ENCODE measurements at places on chromosomes 1 and 21.

DNA sequence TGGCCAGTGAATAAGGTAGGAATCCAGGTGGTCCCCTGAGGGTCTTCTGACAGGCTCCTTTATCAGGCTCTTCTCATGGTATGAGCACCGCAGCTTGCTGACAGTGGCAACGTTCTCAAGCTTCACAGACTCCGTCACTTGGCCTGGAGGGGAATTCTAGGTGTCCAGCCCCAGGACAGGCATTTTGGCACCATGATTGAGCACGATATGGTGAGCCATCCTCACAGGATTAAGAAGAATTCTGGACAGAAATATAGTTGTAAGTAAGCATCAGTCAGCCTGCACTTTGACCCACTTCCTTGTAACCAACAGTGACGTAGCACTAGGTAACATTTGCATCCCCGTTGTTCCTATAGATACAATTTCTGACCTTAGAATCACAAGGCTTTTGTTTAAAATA lies 30.5 kb upstream of the KIF26B start:
- no peak for DNase-seq

DNA sequence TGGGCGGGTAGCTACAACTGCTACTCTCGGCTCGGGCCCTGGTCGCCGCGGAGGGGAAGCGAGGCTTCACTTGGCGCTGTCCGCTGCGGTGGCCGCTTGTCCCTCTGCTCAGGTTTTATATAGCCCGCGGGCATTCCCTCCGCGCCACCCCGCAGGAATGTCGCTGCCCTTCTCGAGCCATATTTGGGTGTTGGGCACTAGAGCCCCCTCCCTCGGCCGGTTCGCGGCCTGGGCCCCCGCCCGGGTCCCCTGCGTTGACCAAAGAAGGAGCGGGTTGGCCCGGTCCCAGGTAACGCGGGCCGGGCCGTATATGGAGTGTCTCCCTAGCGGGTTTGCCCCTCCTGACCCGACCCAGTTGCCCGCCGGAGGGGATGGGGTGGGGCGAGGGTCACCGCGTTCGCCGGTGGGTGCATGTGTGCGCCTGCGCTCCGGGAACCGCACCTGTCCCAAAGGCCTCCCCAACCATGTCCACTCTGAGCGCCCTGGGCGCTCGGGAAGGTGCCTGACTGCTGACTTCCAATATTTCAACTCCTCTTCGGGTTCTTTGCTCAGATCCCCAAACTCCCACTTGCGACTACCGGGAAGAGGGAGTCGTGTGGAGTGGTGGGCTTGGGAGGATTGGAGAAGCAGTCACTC lies at the start of gene ACTA1:
Gene ACTA1, minus strand, starts transcription at position 90 of the 636 bp plus-strand sequence. CDS start 979 bp downstream, outside the sequence.
- DNase-seq: no peak

GRCh38 chr21:38804030-38804788 lies 1.5 kb upstream of the ETS2 start:
- DNase-seq: no peak

DNA sequence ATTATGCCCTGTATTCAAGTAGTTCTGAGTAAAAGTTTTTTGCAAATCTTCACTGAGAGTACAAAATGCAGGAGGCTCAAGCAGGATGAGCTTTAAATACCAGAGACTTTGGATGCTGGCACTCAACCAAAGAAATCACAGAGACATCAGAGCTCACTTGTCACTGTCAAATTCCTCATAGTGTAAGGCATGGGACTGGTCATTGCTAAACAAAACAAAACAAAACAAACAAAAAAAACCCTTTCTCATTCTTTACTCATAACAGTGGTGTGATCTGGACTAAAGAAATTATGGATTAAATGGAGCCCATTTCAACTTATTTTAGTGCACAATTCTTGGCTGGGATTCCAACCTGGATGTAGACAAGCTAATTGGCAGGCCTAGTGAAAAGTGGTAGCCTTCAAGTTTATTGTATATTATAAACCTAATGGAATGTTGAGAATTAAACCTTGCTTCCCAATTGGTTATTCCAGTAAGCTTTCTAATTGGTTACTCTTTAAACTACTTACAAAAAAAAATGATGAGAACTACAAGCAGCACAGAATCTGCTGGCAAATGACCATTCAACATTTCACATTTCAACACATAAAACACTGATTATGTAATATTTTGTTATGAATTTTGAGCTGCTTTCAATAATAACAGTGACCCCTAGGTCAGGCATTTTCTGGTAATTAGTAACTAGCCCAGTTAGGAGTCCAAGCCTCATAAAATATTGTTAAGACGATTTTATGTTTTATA lies 30.6 kb upstream of the NEK7 start:
- no peak for DNase-seq

- DNase-seq: no peak
These were observed 175.9 kb downstream of the PRDM16 start for GRCh38 chr1:3244927-3245315.

DNA sequence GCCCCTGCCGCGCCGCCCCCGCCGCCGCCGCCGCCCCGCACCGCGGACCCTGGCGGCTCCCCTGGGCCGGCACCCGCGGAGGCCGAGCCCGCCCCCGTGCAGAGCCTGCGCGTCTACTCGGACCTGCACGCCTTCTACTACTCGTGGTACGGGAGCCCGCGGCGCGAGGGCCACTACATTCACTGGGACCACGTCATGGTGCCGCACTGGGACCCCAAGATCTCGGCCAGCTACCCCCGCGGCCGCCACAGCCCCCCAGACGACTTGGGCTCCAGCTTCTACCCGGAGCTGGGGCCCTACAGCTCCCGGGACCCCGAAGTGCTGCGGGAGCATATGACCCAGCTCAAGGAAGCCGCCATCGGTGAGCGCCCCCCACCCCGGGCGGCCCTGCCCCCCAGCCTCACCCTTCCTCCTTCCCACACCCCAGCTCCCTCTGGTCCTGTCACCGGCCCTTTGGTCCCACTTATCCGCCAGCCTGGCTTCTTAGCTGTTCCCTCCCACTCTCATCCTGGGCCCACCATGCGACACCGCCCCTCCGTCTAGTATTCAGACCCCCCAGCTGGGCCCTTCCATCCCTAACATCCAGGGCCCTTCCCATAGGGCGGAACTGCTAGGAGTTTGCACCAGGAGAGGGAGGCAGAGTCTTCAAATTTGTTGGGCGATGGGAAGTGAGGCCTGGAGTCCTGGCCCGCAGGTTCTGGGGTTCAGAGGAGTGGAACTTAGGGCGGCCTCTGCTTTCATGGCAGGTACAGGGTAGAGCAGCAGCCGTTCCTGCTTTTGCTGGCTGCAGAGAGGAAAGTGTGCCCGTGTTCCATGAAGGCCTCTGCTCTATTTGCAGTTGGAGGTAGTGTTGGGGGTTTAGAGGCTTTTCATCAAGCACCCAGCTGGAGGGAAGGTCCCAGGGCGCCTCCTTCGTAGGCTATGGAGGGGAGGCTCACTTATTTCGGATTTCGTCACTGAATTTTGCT lies 1.0 kb downstream of the MANEAL start:
- no peak for DNase-seq

DNA sequence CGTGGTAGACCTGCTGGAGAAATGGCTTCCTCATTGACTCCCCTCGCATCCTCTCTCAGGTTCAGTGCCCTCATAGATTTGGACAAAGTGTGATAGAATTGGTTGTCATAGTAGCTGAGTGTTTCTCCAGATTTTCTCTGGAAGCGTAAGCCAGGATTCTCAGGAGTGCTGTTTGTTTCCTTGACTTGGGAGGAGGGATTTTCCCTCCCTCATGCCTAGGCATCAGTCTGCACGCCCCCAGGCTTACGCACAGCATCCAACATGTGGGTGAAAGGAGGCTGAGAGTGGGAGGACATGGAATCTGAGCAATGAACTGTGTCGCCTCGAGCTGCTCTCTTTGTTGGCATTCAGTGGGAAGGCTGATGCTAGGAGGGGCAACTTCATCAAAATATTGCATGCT lies 503.5 kb downstream of the LTN1 start:
- no peak for DNase-seq

GRCh38 chr21:20272791-20273362 lies 725.3 kb upstream of the NCAM2 start:
- no peak for DNase-seq

- no peak for DNase-seq
These were observed 141.4 kb downstream of the SYF2 start for GRCh38 chr1:25090707-25091422.

DNA sequence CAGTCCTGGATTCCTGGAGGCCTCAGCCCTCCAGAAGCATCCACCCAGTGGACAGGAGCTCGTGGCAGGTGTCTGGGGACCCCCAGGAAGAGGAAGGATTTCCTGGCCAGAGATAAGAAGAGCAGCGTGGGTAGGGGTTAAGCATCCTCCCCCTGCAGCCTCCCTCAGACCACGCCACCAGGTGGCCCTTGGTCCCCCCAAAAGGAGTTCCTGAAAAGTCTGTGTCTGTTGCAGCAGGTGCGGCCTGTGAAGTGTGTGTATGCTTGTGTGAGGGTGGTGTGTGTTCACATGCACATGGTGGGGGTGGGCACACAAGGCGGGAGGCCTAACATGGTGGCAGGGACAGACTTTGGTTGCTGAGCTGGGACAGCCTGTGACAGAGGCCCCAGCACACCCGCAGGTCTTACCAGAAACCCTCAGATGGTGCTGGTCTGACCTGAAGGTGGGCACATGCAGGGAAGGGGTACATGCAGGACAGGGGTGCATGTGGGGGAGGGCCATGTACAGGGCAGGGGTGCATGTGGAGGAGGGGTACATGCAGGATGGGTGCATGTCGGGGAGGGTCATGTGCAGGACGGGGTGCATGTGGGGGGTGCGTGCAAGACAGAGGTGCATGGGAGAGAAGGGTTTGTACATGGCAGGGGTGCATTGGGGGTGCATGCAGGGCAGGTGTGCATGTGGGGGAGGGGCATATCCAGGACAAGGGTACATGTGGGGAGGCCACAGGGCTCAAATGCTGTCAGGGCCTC lies 18.2 kb upstream of the RUNX3 start:
- no peak for DNase-seq

- no peak for DNase-seq
These were observed 214.5 kb downstream of the PATJ start for GRCh38 chr1:61956784-61957183.

DNA sequence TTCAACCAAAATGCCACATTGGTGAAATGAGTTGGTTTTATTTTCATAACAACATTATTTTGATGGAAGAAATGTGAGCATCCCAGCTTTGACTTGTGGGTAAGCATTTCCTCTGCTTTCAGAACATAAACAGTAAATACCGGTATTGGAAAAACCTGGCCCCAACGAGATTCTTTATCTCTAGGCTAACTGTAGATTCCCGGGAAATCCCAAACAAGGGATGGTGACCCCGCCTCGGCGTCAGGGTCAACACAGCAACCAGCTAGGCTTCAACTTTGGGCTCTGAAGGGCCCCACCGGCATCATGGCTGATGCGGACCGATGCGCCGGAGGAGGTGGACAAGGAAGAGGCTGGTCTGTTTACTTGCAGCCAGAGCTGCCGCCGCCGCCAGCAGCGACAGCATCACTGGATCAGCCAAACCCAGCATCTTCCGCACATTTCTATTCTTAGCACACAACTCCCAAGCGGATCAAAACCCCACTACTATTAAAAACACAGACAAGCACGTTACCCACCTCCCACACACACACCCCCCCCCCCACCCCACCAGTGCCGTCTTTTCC lies 1.1 kb downstream of the AKT3 start:
- DNase-seq: peak; percentile 69

DNA sequence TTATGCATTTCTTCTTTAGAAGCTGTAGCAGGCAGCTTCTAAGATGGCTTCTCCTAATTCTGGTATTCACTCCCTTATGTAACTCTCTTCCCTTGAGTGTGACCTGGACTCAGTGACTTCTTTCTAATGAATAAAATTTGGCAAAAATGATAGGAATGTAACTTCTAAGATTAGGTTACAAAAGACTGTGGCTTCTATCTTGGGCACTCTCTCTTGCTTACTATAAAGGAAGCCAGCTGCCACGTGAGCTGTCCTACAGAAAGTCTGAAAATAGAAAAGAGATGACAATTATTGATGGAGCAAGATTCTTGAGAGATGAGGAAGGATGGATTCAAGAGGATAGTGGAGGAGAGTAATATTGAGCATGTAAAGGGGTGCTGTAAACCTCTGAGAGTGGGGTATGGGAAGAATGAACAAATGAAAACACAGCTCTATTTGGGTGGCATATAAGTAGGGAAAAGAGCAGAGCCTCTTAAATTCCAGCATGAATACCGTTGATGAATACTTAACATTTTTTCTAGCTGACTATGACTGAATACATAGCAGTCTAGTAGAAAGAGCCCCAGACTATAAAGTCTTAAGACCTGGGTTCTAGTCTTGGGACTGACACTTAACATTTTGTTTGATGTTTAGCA lies 5.5 kb downstream of the TSEN15 start:
- DNase-seq: no peak

- DNase-seq: no peak
These were observed 17.1 kb downstream of the SPRTN start for GRCh38 chr1:231355171-231355570.

GRCh38 chr1:41901551-41901950 lies 17.2 kb downstream of the HIVEP3 start:
- DNase-seq: peak; percentile 10

DNA sequence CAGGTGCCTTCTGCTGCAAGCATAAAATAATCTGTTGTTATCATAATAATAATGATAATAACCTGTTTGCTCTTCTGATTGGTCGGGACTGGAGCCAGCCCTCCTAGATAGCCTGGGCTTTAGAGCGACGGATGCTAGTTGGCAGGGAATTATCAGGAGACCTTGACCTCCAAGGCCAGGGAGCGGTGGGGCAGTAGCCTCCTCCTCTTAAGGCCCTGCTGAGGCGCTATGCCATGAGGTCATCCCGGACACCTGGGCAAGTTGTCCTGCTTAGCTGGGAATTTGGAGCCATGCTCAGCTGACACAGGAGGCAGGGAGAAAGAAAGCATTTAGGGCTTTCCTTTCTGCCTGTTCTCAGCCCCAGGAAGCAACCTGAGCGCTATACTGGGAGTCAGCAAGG lies 15.6 kb downstream of the C1orf115 start:
- no peak for DNase-seq

GRCh38 chr1:156627313-156627880 lies 8.2 kb downstream of the HAPLN2 start:
- DNase-seq: no peak

DNA sequence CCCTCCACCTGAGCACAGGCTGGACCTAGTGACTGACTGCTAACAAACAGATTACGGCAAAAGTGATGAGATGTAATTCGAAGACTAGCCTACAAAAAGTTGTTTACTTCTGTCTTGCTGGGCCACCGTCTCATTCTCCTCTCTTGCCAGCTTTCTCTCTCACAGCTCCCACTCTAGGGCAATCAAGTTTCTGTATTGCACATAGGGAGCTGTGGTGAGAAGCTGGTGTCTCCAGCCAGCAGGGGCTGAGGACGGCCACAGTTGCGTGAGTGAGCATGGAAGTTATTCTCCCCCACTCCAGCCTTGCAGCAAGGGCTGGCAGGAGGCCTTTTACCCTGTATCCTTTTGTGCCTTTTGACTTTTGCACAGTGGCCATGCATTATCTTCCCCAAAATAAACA lies 8.6 kb upstream of the COL6A2 start:
- no peak for DNase-seq

- DNase-seq: no peak
These were observed 31.7 kb downstream of the DMAP1 start for GRCh38 chr1:44244986-44245385.

DNA sequence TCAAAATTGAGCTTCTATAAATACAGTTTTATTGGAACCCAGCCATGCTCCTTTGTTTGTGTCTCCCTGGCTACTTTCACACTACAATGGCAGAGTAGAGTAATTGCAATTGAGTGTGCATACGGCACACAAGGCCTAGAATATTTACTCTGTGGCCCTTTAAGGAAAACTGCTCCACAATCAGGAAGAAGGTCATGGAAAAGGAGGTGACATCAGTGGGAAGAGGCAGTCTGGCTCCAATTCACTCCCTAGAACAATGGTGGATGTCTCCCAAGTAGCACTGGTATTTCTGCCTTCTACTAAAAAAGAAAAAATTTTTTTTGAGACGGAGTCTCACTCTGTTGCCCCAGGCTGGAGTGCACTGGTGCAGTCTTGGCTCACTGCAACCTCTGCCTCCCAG lies 51.3 kb downstream of the KRTAP19-8 start:
- DNase-seq: no peak
